ENCODE measurements at places on chromosomes 7 and 10.

DNA sequence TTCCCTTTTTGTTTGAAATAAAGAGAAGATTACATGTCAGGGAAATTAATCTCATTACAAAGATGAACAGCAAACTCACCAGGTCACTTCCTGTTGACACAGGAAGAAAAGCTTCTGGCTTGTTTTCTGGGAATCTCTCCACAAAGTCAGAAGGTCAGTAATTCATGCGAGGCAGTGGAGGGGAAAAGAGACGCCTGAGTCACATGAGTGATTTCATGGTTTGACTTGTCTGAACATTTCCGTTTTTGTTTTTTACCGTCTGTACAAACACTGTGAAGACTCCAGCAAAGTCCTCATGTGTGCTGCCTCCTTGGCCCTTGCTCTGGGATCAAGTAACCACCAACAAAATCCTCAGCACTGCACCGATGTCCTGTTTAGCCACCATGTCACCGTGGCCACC is 2.5 kb upstream of the HABP2 start:
- DNase-seq = no peak

- DNase-seq = no peak
Measured at GRCh38 chr7:98206451-98207330, 4.5 kb upstream of the BHLHA15 start.

DNA sequence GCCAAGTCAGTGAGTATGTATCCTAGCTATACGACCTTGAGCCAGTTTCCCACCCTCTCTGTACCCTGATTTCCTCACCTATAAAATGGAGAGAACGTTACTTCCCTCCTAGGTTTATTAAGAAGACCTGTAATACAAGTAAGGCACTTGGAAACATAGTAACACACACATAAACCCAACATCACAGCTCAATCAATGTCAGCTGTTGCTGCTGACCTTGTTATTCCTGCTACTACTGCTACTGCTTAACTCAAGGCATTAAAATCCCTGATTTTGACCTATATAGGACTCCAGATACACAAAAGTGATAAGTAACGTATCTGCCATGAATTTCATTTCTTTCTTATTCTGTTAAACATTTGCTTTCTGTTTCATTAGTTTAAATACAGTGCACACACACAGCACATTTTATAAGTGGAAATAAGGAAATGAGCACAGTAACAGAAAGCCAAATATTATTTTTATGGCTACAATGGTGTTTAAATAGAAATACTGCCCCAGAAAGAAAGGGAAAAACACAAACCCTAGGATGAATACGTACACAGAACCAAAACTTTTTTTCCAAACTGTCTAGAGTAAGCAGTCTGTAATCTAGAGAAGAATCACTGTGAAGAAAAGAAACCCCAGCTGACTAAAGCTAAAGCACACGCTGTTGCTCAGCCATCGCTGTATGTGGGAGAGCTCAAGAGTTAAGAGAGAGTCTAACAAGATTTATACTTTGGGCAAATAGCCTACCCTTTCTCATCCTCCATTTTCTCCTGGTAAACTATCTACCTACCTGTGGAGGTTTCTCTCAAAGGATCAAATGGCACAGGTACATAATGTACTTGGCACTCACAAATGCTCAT is 19.0 kb downstream of the NAPEPLD start:
- DNase-seq = no peak

- no peak for DNase-seq
Measured at GRCh38 chr7:111329367-111330234, 232.7 kb downstream of the IMMP2L start.

DNA sequence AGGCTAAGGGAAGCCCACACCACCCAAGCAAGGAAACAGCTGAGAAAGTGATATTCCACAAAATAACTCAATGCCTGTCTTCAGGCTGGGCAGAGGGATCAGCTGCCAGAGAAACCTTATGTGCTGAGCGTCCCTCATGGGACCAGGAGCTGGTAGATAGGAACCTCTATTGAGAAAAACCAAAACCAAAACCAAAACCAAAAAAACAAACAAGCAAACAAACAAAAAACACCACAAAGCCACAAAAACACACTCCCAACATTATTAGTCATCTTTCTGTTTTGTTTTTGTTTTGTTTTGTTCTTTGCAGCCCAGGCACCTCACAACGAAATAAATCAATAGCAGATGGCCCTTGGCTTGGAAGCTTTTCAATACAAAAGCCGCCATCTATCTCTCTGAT is 760.8 kb upstream of the CELF2 start:
- DNase-seq = no peak
